Liver (tissue), 10 donors: ENCODE measurements at places on chromosomes 12 and 14. TPM values are rescaled to one million over a fixed set of nuclear protein-coding genes. Genes with fewer than 3 reads are reported as not detected.

The DNAH10 gene
- 0.08 TPM for total RNA-seq

The MRPL42 gene
- total RNA-seq: 34.1 TPM

The OR6C74 gene
- total RNA-seq: not detected

The GPATCH2L gene
- 39.5 TPM for total RNA-seq

The BHLHE41 gene
- 0.17 TPM for total RNA-seq

The CRIP1 gene
- 1.8 TPM for total RNA-seq

The C12orf54 gene
- total RNA-seq: not detected

The ACSS3 gene
- 94.3 TPM for total RNA-seq

DNA sequence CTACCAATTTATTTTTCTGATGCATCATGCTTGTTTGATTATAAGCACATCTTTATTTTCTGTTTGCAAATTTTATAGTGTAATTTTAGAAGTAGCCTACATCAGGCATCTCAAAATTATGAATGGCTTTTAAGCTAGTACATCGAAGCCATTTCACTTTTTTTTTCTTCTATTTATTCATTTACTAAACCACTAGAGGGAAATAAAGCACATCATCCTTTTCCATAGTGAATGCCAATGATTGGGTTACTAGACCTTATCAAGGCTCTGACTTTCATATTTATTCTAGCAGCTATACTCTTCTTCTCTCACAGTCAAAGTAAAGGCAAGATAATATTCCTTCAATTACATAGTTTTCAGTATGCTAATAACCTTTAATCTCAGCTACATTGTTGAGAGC, 736.4 kb upstream of the LRFN5 start:
- H3K36me3 ChIP-seq: no peaks in the 10 kb centered on the region
- no peak overlapping the region for H3K4me3 ChIP-seq
- H3K4me1 ChIP-seq: no peaks in the 10 kb centered on the region
- no peak overlapping the region for H3K27ac ChIP-seq
- H3K27me3 ChIP-seq: no peaks in the 10 kb centered on the region

GRCh38 chr14:24806061-24806678, 172.2 kb upstream of the GZMB start:
- H3K4me3 ChIP-seq: no peak overlapping the region
- H3K27me3 ChIP-seq: no peaks in the 10 kb centered on the region
- H3K36me3 ChIP-seq: no peaks in the 10 kb centered on the region
- no peak overlapping the region for H3K27ac ChIP-seq
- H3K4me1 ChIP-seq: peaks cover 43% of the 10 kb centered on the region

- H3K4me3 ChIP-seq: no peak overlapping the region
- no peak overlapping the region for H3K27ac ChIP-seq
- H3K4me1 ChIP-seq: peaks cover 25% of the 10 kb centered on the region
- no peak for DNase-seq
- H3K27me3 ChIP-seq: no peaks in the 10 kb centered on the region
- no peaks in the 10 kb centered on the region for H3K36me3 ChIP-seq
These were observed 142.0 kb downstream of the DUSP6 start for GRCh38 chr12:89210277-89210676.

DNA sequence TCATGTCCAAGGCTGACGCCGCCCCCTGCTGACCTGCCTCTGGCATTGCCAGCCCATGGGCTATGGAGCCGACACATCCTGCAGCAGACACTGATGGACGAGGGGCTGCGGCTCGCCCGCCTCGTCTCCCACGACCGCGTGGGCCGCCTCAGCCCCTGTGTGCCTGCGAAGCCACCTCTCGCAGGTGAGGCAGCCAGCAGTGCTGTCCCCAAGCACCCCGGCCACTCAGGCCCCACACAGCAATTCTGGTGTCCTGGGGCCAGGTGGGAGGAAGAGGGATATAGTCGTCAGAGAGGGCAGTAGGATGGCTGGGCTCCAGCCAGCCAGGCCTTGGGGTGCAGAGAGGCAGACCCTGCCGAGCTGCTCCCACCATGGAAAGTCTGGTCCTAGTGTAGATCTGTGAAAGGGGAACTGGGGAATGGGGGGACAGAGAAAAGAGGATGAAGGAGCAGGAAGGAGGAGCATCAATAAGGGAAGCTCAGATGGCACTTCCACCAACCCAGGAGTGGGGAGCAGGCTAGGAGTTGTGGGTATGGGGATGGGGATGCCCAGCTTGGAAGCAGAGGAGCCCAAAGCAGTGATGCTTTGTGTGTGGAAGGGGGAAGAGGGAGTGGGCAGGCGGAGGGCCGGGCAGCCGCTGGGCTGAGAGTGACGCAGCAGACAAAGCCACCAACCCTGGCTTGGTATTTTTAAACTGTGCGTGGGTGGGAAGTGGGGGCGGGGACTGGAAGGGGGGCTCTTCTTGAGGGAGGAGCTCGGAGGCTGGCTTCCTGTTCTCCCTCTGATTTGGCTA, 4.7 kb downstream of the NAB2 start:
- H3K4me3 ChIP-seq: no peak overlapping the region
- H3K36me3 ChIP-seq: peaks cover 13% of the 10 kb centered on the region
- H3K4me1 ChIP-seq: peaks cover 48% of the 10 kb centered on the region

- DNase-seq: no peak
- H3K27me3 ChIP-seq: no peaks in the 10 kb centered on the region
- peaks cover 8% of the 10 kb centered on the region for H3K36me3 ChIP-seq
These were observed 56.6 kb downstream of the SH2B3 start for GRCh38 chr12:111462210-111462769.

DNA sequence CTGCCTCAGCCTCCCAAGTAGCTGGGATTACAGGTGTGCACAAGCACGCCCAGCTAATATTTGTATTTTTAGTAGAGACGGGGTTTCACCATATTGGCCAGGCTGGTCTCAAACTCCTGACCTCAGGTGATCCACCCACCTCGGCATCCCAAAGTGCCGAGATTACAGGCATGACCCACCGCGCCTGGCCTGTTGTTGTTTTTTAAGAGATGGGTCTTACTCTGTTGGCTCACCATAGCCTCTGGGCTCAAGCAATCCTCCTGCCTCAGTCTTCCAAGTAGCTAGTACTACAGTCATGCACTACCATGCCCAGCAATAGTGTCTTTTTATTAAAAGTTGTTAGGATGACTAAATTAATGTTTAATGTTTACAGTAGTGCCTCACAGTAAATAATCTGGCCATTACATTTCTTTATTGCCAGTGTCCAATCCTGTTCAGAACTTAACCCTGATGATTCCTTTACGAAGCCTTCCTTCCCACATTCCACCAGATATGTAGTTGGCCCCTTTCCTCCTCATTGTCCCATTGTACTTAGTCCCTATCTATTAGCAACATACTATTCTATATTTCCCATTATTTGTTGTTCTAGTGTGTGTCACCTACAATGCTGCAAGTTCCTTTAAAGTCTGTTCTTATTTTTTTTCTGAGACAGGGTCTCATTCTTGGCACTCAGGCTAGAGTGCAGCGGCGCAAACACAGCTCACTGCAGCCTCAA, 8.8 kb upstream of the SMARCC2 start:
- no peaks in the 10 kb centered on the region for H3K4me1 ChIP-seq
- no peak overlapping the region for H3K27ac ChIP-seq
- no peaks in the 10 kb centered on the region for H3K36me3 ChIP-seq

DNA sequence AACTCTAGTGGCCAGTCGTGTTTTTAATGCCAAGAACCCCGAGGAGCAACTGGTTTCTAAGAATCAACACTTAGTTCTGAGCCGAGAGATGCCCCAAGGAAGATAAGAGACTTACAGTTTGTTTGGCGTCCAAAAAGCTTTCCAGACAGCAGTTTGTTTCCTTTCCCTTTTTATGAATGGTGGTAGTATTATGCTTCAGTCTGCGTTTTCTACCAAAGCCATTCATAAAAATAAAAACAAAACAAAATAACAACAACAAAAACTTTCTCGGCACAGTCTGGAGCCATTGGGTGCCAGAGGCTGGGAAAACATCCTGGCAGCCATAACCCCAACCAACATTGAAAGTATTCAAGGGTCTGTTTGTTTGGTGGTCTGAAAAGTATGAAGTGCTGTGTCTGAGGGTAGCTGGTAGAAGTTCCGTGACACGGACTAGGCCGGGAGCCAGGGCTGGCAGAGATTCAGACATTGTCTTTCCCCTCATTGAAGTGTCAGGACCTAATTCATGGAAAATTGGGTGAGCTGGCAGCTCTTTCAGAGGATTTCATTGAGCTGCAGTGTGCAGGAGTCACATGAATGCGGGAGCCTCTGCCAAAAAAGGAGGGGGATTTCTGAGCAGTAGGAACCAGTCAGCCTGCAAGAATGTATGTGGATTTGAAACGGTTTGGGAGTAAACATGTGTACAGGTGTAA, 124.2 kb downstream of the HMGA2 start:
- H3K4me3 ChIP-seq: no peak overlapping the region
- no peaks in the 10 kb centered on the region for H3K27me3 ChIP-seq
- no peak overlapping the region for H3K27ac ChIP-seq
- no peak for DNase-seq
- H3K36me3 ChIP-seq: no peaks in the 10 kb centered on the region

DNA sequence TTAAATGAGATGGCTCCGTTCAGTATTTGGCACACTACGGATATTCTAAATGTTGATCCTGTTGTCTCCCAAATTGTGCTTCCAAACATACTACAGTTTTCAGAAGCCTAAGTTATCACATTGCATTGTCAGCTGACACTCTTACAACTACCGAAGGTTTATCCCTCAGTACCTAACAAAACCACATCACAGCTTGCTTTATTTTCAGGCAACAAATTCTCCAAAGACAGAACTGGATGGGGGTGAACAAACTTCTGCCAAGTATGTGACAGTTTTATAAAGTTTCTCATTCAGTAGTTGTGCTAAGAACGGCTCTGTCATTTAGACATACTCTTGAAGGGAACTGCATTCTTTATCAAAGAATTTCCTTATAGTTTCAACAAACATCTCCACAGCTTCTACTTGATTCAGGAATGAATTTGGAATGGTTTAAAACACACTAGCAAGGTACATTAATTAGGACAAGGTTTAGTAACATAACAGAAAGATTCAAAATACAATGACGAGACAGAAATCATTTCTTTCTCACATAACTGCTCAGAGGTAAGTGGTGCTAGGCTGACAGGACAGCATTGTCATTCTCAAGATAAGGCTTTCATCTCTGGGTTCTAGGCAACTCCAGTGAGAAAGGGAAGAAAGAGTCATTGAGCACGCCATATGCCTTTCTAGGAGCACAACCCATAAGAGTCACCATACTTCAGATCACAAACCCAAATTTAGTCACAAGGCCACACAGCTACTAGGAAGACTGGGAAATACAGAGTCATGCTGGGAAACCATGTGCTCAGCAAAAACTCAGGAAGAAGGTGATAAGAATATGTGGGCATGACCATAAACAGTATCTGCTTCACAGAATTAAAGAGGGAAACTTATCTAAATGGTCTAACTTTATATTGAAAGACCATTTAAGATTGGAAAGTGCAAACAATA, 100.7 kb downstream of the DUSP6 start:
- no peak overlapping the region for H3K4me3 ChIP-seq
- H3K27me3 ChIP-seq: no peaks in the 10 kb centered on the region
- no peaks in the 10 kb centered on the region for H3K36me3 ChIP-seq
- DNase-seq: no peak

DNA sequence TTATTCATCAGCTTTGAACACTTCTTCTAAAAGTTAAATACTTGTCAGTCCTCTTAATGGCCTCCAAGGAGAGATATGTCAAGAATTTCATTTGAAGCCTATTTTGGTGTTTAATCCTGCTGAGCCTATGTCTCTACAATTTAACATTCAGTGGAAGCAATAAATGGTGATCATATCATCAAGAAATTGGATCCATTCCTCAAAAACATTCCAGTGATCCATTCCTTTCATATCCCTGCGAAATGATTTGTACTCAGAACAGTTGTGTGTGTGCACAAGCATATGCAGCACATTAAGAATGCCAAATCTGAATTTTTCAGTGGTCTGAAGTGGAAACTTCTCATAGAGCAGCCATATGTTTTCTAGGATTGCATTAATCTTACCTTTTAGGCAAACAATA, 373.7 kb upstream of the SYT1 start:
- no peaks in the 10 kb centered on the region for H3K27me3 ChIP-seq
- no peak overlapping the region for H3K4me3 ChIP-seq
- no peaks in the 10 kb centered on the region for H3K4me1 ChIP-seq
- no peaks in the 10 kb centered on the region for H3K36me3 ChIP-seq
- H3K27ac ChIP-seq: no peak overlapping the region
- DNase-seq: no peak

DNA sequence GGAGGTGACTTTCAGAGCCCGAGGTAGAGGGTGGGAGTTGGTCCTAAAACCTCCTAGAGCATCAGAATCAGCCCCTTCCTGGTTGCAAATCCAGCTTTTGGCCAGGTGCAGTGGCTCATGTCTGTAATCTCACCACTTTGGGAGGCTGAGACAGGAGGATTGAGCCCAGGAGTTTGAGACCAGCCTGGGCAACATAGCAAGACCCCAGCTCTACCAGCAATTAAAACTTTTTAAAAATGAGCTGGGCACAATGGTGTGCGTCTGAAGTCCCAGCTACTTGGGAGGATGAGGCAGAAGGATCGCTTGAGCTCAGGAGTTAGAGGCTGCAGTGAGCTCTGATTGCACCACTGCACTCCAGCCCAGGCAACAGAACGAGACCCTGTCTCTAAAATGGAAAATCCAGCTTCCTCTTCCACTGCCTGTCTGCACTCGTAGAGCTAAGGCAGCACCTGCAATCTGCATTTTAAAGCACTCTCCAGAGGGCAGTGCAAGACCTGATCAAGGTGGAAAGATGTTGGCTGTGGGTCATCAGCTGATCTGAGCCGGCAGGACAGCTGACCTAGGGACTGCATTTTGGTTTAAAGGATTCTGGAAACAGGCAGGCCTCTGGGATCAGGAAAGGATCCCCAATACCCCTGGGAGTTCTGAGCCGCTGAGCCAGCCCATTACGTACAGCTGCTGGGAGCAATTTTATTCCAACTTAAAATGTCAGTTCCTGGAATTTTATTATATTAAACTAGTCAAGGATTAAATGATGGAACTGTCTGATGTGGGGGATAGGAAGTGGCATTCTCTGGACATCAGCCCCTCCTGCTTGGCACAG, 1.8 kb upstream of the TESC start:
- H3K36me3 ChIP-seq: no peaks in the 10 kb centered on the region
- no peak for DNase-seq
- H3K27ac ChIP-seq: no peak overlapping the region
- peaks cover 12% of the 10 kb centered on the region for H3K4me1 ChIP-seq
- no peak overlapping the region for H3K4me3 ChIP-seq
- peaks cover 4% of the 10 kb centered on the region for H3K27me3 ChIP-seq

- H3K27ac ChIP-seq: no peak overlapping the region
- H3K4me3 ChIP-seq: no peak overlapping the region
- peaks cover 9% of the 10 kb centered on the region for H3K36me3 ChIP-seq
- no peaks in the 10 kb centered on the region for H3K27me3 ChIP-seq
These were observed 14.1 kb downstream of the PYROXD1 start for GRCh38 chr12:21451529-21451928.

GRCh38 chr14:56057767-56058166, 60.4 kb upstream of the PELI2 start:
- no peaks in the 10 kb centered on the region for H3K36me3 ChIP-seq
- H3K4me1 ChIP-seq: no peaks in the 10 kb centered on the region
- no peak overlapping the region for H3K27ac ChIP-seq
- H3K27me3 ChIP-seq: no peaks in the 10 kb centered on the region
- DNase-seq: no peak

DNA sequence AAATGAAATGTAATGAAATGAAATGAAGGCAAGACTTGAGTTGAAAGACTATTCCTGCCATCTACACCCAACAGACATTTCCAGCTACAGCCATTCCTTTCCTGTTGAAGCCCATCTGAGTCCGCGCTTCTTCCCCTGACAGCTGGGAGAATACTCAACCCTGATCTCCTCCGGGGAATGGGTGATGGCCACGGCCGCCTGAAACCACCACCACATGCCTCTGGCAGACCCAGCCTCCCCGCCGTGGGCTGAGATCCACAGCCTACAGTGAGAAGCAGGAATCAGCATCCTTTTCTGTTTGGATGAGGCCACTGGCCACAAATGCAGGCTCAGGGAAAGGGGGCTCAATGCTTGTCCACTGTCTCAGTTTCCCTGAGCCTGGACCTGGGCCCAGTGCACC, 130.3 kb downstream of the NCOR2 start:
- DNase-seq: no peak
- no peak overlapping the region for H3K4me3 ChIP-seq
- peaks cover 3% of the 10 kb centered on the region for H3K4me1 ChIP-seq
